Left cardiac atrium (tissue), 4 donors: ENCODE measurements at places on chromosomes 12 and 14. TPM values are rescaled to one million over a fixed set of nuclear protein-coding genes. Genes with fewer than 3 reads are reported as not detected.

GRCh38 chr12:64893961-64894360 lies 69.5 kb downstream of the TBC1D30 start:
- no peak for DNase-seq

- no peak for DNase-seq
These were observed 143.4 kb upstream of the PRICKLE1 start for GRCh38 chr12:42732908-42733411.

DNA sequence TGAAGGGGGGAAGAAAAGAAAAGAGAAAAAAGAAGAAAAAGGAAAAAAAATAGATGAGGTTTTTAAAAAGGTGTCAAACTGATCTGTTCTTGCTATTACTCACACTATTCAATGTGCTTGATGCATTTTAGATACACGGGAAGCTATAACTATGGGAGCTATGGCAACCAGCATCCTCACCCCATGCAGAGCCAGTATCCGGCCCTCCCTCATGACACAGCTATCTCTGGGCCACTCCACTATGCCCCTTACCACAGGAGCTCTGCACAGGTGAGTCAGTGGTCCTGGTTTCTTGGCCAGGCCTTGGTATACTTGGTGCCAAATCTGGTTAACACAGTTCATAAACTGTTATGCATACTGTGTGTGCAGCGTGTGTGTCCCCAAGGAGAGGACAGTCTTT lies 24.0 kb upstream of the RIC8B start:
- no peak for DNase-seq

- no peak for DNase-seq
These were observed 2.9 kb downstream of the SRP54 start for GRCh38 chr14:34985740-34986139.

- DNase-seq, result no peak
These were observed 338.2 kb downstream of the TRHDE start for GRCh38 chr12:72610342-72610741.

The MYH6 gene
- total RNA-seq, result 10,415 TPM

GRCh38 chr12:11685316-11685715 lies 35.8 kb downstream of the ETV6 start:
- DNase-seq, result no peak

The GPR84 gene
- 0.55 TPM for total RNA-seq

GRCh38 chr12:128266541-128267130 lies 334 bp upstream of the TMEM132C start:
- DNase-seq, result no peak

The IAPP gene
- not detected for total RNA-seq

GRCh38 chr12:14962153-14962539 lies 745 bp upstream of the ARHGDIB start:
- no peak for DNase-seq
